ENCODE measurements at places on chromosomes 1 and 21.

- no peak for DNase-seq
Measured at GRCh38 chr1:1080951-1081310, 6.8 kb upstream of the RNF223 start.

DNA sequence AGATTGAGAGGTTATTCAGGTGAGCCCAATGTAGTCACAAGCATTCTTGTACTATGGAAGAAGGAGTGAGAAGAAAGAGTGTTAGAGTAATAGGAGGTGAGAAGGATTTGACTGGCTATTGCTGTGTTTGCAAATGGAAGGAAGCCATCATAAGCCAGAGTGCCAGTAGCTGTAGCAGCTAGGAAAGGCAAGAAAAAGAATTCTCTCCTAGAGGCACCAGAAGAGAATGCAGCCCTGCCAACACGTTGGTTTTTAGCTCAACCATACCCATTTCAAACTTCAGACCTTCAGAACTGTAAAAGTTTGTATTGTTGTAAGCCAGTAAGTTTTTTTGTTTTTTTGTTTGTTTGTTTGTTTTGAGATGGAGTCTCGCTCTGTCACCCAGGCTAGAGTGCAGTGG, 8.9 kb upstream of the IL12RB2 start:
- no peak for DNase-seq

GRCh38 chr21:34363733-34364132, at the start of gene KCNE2:
KCNE2 (plus strand) TSS chr21:34364006; CDS start chr21:34370479, 6,473 bp downstream.
- DNase-seq = no peak

DNA sequence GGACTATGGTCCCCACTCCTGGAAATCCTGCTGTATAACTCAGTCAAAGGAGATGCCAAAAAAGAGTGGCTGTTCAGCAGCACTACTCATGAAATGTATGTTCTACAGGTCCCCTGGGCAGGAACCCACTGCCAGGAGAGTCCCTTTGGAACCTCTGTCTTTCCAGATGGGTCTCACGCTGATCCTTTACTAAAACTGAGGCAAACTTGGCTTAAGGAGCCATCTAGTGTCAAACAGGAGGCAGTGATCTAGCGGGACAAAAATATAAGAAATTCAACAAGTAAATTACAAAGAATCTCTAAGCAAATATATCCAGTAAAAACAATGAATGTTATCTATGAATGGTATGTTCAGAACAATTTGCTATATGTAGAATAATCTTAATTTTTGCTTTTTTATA, 80.5 kb upstream of the PRMT6 start:
- peak; percentile 6 for DNase-seq

GRCh38 chr1:85638412-85638811, 57.9 kb downstream of the CCN1 start:
- DNase-seq = no peak

DNA sequence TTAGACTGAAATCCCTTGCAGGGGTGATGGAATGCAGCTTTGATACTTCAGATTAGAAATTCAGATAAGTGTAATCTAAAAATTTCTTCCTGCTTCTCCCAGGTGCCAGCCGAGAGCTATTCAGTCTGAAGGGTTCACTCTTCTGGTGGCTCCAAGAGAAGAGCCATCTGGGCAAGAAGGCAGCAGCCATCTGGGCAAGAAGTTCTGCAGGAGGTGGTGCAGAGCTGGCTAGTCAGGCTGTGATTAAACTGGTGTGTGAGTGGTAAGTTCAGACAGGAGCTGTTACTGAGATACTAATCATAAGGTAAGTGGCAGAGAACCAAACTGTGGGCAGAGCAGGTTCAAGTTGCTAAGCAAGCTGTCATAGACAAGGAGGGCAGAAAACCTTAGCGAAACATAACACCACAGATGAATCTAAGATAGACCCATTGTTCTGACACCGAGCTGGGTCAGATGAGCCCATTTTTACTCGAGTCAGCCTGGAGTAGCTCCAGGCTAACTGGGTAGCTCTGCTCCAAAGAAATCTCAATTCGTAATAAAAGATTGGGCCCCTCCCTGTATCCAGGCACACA, 14.4 kb upstream of the TP53BP2 start:
- no peak for DNase-seq

DNA sequence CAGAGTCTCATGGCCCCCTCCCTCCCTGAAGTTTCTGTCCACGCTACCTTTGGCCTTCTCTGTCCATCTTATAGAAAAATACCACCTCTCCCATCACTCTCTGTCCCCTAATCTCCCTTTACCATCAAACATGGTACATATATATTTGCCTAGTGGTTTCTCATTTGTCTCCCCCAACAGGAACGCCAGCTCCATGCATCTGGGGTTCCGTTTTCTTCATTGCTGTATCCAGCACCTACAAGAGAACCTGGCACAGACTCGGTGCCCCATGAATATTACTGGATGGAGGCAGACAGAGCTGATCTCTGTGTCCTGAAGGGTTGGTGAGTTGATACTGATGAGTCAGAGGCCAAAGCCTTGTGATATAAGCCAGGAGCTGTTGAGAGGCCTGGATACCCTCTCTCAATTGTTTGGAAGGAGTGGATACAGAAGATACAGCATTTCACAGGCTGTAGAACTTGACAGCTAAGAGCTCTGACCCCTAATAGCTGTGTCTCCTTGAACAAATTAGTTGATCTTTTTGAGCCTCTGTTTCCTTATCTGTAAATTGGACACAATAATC, 21.9 kb downstream of the HEYL start:
- no peak for DNase-seq

GRCh38 chr1:53878492-53879105, 11.0 kb downstream of the YIPF1 start:
- DNase-seq = peak; percentile 69

- peak; percentile 48 for DNase-seq
Measured at GRCh38 chr1:77281491-77282186, at the start of gene AK5. AK5 (plus strand) TSS chr1:77282019; CDS start chr1:77282314, 295 bp downstream.

DNA sequence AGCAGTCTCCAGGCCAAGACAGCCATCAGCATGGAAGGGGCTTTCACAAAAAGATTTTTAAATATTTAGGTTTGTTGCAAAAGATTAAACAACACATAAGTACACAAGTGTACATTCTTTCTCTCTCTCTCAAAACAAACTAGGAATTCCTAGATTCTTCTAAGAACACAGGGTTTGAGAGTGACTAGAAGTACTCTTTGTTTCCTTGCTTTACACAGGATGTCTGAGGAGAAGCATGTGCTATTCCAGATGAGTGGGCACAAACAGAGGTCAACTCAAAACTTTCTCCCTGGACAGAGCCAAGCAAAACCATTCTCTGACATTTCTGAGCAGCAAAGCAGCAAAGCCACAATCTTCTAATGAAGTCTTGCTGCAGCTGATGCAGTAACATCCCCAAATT, 210.6 kb upstream of the HOOK1 start:
- peak; percentile 37 for DNase-seq

DNA sequence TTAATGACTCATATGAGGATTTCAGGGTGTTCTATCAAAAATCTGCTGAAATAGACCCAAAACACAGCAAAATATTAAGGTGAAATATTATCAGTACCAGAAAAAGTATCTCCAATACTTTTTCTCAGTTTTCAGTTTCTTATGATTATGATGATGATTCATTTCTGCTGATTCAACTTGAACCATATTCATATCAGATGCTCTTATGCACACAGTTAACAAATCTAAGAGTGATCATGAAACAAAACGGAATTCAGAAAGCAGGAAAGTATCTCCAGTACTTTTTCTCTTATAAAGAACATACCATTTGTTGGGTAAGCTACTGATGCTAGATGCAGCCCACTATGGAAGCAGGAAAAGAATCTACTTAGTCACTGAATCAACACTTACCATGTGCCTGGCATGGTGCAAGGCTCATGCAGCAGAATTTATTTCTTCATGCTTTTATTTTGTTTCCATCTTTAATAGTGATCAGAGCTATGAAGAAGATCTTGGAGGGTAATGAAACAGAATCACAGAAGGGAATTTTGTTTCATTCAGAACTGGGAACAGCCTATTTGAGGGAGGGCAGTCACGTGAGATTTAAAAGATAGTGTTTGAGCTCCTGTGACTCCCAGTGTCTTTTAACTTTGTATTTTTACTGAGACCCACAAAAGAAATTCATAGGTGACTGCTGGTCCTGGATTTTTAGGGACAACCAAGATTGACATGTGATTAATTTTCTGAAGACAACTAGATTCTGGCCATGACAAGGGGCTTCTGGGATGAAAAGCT, 480.6 kb downstream of the SETD4 start:
- DNase-seq = peak; percentile 44

DNA sequence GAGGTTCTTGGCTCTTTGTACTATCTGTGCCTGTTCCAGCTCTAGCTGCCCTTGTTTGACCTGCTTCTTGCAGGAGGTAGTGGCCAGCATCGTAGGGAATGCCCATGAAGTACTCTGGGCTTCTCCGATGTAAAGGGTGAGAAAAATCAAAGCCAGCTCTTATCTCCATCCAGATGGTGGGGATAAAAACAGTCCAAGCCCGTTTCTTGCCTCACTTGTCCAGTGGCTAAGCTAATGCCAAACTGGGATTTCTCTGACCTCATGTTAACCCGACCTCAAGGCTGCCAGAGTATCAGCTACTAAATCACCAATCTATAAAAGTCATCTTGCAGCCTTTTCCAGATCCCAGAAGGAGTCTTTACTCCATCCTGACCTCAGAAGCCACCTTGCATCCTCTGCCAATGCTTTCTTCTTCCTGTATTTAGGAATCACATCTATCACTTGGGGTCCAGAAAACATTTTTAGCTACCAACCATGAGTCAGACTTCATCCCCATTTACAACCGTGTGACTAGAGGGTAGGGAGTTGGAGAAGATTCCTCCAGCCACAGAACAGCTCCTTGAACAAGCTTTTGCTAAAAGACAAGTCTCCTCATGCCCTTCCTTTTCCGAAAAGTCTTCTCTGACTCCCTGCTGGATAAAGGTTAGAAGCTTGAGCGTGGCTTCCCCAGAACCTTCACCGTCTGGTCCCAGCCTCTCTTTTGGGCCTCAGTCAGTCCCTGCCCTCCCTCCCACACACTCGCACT, 35.9 kb downstream of the KCNC4 start:
- DNase-seq = no peak

DNA sequence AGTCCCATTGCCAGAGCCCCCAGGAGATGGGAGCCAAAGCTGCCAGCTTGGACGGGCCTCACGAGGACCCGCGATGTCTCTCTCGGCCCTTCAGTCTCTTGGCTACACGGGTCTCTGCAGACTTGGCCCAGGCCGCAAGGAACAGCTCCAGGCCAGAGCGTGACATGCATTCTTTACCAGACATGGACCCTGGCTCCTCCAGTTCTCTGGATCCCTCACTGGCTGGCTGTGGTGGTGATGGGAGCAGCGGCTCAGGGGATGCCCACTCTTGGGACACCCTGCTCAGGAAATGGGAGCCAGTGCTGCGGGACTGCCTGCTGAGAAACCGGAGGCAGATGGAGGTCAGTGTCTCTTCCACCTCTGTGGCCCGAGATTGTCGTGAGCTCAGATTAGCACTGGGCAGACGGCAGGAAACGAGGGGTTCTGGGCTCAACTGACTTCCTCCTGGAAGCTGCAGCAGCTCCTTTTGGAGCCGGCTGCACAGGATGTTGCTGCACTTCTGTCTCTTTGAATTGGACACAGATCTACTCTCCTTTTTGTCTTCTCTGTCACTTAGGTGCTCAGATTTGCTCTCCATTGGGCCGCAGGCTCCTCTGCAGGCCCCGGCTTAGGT, 68.0 kb downstream of the DISC1 start:
- no peak for DNase-seq

GRCh38 chr1:36650200-36651065, 167.7 kb upstream of the CSF3R start:
- DNase-seq = peak; percentile 37

DNA sequence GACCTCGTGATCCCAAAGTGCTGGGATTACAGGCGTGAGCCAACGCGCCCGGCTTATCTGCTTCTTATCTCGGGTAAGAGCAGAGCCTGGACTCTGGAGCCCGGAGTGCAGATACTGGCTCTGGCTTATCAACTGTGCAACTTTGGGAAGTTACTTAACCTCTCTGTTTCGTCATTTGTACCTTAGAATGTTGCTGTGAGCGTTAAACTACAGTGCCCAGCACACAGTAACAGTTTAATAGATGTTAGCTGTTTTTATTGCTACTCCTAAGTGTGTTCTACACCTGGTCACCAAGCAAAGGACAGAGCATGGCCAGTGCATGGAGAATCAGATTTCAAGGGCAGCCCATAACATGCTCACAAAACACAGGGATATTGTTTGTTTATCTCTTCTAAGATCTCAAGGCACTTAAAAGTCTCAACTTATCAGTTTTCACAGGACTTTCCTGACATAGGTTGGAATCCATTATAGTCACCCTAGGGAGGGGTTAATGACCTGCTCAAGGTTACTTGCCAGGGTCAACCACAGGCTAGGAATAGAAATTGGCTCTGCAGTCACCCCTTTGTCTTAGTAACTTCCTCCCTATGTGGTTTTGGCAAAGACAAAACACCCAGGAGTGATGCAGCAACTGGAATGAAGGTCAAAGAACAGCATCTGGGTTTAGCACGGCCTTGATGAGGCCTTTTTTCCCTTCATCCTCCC, 22.5 kb upstream of the SRP9 start:
- DNase-seq = peak; percentile 92

- no peak for DNase-seq
Measured at GRCh38 chr1:151846686-151847237, 6.8 kb downstream of the THEM5 start.

- DNase-seq = peak; percentile 47
Measured at GRCh38 chr21:46325073-46325912, 1.3 kb downstream of the PCNT start.

- no peak for DNase-seq
Measured at GRCh38 chr21:33936301-33937038, 20.9 kb upstream of the ATP5PO start.

GRCh38 chr1:147080006-147080661, 92.1 kb downstream of the PRKAB2 start:
- DNase-seq = no peak

DNA sequence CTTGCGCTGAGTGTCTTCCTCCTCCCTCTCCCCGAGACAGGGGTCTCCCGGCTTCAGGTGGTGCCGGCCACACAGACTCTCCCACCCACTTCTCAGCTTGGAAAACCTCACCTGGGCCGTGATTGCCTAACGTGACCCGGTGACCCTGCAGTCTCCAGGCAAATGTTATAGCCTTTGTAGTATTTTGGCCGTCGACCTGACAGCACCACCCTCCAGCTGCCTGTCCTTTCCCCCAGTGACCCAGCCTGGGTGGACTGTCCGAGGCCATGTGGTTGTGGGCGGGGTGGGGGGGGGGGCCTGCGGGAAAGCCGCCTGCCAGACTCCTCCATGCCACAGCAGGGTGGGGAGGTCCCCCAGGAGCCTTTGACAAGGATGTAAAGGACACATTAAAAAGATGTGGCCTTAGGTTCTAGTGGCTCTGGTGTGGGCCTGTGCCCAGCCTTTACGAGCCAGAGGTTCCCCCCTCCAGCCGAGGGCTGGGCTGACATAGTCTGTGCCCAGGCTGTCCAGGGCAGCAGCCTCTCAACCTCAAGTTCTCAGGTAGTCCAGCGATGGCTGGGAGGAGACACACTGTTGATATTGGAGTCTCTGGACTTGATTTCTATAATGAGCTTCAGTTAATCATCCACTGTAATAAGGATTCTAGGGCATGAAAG, 8.1 kb downstream of the TOR3A start:
- DNase-seq = no peak

DNA sequence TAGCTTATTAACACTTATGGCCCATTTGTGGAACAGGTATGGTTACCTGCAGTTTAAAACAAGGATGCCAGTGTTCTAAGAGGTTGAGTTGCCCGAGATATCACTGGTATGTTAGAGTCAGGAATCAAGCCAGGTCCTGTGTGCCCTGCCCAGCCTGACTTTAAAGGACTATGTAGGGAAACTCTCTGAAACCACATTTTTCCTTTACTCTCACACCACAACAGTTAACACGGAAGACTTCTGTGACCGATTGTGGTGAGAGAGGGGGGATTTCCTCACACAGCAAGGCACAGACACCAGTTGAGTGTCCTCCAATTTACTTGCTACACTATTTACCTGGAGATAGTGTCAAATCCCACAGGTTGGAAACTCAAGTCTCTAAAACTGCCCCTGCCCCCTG, 47.8 kb downstream of the UCK2 start:
- DNase-seq = no peak
